Tibial artery (tissue), 4 donors: ENCODE measurements at places on chromosomes 5 and 9.

DNA sequence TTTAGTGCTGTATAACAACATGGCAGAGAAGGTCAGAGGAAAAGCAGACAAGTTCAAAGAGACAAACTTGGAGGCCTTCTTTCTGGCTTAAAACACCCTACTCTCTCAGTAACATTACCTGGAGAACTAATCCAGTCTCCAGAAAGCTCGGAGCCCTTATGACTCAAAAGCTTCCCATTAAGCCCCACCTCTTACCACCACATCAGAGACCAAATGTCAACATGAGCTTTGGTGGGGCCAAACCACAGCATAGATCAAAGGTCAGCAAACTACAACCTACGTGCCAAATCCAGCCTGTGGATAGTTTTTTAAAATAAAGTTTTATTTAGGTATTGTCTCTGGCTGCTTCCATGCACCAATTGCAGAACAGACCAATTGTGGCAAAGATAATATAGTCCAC, 589.9 kb downstream of the DNAH5 start:
- no peak for DNase-seq

DNA sequence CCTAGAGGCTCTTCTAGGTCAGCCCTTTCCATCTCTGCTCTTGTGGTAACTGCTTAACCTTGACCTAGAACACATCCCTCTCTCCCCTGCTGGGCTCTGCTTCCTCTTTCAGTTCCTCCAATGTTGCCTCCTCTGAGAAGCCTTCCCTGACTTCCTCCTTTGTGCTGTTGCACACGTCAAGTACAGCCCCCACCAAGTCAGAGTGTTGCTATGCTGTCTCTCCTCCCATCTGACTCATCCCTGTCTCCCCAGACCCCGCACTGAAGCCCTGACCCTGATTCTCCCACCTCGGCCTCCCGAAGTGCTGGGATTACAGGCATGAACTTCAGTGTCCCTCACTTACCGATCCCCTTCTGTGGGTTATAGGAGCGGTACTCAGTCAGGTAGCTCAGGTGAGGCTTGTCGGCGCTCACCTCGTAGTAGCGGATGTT, 10.4 kb upstream of the TRIM14 start:
- DNase-seq: no peak

GRCh38 chr9:87579781-87580541, 82.3 kb downstream of the DAPK1 start:
- DNase-seq: no peak

- no peak for DNase-seq
These were observed 266.2 kb downstream of the ARHGAP26 start for GRCh38 chr5:143036146-143036927.

DNA sequence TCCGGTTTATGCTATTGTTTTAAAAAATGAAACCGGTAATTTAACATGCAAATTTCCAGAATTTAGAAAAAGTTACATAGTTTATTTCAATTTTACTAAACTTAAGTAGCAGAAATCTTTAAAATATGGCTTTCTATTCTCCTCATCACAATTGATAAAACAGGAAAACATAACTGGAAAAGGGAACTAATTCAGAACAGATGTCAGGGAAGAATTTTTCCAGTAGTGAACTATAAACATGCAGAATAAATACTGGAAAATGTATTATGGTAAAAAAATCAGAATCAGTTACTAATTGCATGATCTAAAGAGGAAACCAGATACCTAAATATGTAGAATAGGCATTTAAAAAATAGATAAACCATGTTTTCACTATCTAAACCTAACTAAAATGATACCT, 7.3 kb upstream of the NR4A3 start:
- DNase-seq: no peak

GRCh38 chr5:173103411-173103810, 40.9 kb upstream of the BNIP1 start:
- no peak for DNase-seq

DNA sequence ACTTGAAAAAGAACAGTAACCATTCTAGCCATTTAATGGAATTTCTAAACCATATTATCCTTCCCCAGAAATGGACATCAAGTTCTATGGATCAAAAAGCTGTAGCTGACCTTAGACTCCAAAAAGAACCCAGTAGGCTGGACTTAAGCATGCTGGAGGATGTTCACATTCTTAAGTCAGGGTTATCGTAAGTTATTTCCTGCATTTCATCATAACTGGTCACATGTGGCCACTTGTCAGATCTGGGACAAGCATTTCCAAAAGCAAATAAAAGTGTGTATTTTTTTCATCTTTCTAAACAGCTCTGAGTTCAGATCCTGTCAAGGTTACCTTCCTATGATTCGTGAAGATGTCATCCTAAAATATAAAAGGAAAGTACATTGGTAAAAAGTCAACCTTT, 274.5 kb upstream of the PTGER4 start:
- DNase-seq: no peak

GRCh38 chr9:36867672-36868471, 166.2 kb downstream of the PAX5 start:
- DNase-seq: no peak

DNA sequence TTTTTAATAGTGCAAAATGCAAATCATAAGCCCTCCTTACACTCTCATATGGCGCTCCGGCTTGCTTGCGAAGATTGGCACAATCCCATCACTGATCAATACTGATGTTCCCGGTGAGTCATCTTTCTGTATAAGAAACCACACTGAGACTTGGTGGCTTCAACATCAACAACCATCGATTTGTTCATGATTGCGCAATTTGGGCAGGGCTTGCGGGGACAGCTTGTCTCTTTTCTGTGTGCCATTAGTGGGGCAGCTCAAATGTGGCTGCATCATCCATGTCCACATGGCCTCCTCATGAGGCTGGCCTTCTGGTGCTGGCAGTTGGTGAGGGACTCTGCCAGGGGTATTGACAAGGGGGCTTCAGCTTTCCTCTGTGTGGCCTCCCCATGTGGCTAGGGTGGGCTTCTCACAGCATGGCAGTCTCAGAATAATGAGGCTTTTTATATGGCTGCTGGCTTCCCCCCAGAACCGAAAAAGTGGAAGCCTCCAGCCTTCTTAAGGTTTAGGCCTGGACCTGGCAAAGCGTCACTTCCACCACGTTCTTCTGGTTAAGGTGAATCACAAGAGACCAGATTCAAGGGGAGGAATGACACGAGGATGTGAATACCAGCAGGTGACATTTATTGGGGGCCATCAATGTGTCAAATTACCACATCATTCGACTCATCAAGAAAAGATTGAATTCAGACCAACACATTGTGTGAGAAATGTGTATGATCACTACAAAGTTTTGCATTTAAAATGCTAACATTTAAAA, 79.5 kb upstream of the NFIL3 start:
- DNase-seq: no peak

DNA sequence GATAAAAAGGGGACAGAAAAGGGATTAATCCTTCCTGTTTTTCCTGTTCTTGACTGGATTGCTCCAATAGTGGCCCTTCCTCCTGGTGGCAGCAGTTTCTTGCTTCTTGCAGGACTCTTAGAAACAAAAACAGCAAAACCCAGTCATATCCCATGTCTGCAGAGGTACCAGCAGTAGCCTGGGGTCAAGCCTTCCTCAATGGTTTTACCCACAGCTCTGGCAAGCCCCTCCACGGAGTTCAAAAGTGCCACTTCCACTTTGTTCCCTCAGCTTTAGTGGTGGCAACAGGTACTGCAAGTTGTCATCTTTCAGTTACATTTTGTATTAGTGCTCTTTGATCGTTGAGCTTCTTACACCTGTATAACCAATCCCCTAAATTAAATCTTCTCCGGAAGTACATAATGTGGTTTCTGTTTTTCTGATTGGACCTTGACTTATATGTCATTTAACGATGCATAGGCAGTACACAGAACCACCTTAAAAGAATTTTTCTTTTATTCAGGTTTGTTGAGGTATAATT, 8.7 kb upstream of the RANBP6 start:
- no peak for DNase-seq

- no peak for DNase-seq
These were observed 16.6 kb downstream of the HK3 start for GRCh38 chr5:176882567-176882903.

DNA sequence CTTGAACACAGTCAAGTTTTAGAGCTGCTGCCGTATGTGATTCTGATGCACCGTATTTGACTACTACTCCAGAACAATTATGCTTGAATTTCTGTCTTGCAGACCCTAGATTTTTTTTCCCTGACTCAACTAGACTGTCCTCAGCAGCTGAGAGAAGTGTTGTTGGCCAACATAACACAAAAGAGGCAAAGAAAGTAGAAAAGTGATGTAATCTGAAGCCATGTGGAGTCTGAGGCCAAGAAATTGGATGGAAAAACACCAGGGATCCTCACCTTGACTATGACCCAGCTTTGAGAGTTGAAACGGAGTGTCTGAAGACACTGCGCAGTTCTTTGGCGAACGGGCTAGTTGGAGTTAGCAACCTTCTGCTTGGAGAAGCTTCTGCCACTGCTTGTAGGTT, 36.3 kb upstream of the FGF1 start:
- DNase-seq: no peak

- no peak for DNase-seq
These were observed 8.1 kb upstream of the HAVCR1 start for GRCh38 chr5:157067005-157067404.

DNA sequence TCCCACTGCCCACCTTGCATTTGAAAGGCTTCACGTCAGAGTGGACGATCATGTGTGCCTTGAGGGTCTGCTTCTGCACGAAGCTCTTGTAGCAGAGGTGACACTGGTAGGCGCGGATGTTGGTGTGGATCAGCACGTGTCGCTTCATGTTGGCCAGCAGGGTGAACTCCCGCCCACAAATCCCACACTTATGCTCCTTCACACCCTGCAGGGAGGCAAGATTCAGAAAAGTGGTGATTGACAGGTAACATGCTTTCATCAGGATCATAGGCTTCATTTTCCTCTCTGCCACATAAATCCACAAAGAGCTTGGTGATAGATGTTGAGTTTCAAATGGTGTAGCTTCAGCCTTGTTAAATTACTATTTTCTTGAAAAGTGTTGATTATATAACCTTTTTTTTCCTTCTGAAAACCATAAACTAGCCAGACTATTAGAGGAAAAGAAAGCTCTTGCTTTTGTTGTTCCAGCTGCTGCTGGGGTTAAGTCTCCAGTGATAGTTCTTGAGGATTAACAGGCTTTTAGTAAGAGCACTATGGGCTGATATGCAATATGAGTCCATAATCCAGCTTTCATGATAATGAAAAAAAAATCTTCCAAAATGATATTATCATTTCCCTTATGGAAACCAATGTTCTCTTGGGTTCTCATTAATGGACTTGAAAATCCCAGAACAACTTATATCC, 50.7 kb downstream of the ZNF366 start:
- no peak for DNase-seq

DNA sequence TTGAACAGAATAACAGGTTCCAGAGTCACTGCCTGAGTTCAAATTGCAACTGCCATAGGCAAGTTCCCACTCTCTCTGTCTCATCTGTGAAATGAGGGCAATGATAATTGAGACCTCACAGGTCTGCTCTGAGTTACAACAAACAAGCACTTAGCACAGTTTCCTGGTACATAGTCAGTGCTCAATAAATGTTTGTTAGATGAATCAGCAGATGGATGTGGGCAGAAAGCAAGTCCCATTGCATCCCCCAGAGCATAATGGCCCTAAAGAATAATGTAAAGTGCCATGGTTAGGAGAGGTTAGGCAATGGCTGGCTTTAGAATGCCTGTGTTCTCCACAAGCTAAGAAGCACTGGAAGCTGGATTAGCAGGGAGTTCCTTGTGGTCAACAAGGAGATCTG, 136.5 kb upstream of the LARP1 start:
- no peak for DNase-seq

DNA sequence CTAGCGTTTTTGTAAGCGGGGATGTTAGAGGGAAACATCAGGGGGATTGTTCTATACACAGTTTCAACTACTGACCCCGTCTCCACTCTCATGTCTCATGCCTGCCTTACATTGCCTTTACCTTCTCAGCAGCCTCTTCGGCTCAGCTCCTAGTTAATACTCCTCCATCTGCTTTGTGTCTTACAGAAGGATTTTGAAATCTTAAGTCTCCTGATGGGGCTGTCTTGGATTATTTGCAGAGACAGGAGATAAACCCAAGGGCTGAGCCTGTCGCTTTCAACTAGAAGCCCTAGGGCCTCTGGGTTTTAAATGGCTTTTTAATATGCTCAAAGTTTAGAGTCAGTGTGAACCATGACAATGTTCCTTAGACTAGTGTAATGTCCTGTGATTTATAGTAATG, 161.5 kb downstream of the CARTPT start:
- no peak for DNase-seq

GRCh38 chr9:14924230-14925219, 14.3 kb upstream of the FREM1 start:
- no peak for DNase-seq

DNA sequence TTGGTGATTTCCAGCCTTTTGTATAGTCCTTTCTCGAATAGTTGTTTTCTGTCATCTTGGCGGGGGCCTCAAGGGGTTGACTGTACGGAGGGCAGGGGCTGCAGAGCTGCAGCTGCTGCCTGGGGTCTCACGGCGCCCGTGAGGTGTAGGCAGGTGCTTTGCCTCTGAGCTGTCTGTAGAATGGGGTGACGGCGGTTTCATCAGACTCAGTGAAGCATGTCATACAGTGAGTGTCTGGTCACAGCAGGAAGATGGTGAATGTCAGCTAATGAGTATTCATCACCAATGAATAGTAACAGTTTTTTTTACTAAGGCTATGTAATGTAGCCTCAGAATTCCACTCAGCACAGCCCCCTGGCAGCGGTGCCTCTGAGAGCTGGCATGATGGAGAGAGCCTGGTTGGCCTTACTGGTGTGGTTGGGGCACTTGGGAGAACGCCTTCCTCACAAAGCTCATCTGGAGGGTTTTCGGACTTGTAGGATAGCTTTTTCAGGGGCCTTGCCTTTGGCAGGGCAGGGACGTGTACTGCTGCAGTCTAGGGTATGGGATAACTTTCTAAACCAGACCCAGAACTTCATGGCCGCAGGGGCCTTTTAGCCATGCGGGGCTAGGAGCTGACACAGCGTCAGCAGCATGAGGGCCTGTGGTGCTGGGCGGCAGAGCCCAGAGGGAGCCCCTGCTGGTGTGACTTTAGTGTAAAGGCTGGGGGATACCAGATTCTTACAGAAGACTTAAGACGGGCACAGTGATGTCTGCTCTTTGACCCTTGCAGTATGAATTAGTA, 15.0 kb downstream of the TENT4A start:
- no peak for DNase-seq

GRCh38 chr9:123305879-123306278, 37.5 kb upstream of the STRBP start:
- no peak for DNase-seq

GRCh38 chr5:55175781-55176175, 2.8 kb upstream of the CDC20B start:
- DNase-seq: no peak
